ENCODE measurements at places on chromosomes 3 and 15.

- DNase-seq = no peak
These were observed 109.0 kb upstream of the NEDD4 start for GRCh38 chr15:56102441-56102840.

DNA sequence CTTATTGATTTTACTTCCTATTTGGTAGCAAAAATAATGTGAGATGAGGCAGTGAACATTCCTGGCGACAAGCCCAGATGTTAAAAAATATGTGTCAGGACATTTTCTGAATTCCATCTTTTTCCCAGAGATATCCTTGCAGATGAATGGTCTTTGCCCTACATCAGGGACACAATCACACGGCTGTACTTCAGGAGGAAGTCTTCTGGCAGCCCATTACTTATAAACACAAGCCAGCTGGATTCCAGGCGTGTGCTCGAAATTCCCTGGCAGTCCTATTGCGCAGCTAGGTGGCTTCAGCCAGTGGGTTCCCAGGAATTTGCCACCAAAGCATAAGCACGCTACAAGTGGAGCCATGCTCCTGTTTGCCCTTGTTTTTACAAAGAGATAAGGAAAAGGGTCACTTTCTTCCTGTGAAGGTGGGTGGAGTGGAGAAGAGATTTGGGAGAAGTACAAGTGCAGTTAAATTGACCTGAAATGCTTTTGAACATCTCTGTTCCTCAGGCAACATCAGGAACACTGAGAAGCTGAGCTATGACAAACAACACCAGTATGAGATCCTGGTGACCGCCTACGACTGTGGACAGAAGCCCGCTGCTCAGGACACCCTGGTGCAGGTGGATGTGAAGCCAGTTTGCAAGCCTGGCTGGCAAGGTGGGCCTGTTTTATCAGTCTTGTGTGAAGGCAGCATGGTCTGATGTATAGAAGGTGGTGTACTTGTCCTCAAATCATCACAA is 257.1 kb upstream of the TRIM42 start:
- DNase-seq = no peak

DNA sequence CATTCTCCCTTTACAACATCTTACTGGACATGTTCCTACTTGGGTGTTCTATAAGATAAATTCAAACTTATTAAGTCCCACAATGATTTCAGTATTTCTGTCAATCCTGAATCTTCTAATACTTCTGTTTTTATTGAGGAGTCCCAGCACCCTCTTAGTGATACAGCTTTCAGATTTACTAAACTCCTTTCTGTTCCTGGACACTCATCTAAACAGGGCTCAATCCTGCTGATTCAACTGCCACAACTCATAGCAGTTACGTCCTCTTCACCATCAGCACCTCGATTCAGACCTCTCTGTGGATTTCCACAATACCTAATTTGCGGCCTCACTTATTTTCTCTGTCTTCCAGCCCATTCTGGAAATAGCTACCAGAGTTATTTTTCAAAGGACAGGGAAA is 101.6 kb downstream of the KCNMB2 start:
- no peak for DNase-seq

DNA sequence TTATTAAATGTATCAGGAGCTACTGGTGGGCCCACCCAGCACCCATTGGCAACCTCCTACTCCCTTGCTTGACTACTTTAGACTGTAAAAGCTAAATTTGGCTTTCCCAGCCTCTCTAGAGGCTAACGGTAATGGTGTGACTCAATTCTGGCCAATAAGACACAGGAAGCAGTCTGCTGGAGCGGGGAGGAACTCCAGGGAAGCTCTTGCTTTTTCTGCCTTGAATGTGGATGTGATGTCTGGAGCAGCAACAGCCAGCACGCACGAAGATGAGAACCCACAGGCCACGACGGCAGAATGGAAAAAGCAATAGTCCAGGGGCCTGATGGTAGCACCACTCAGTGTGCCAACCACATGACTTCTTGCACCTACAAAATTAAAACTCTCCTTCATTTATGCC is 39.9 kb downstream of the RAB6B start:
- DNase-seq = no peak

GRCh38 chr15:78715930-78716329 is 74.9 kb upstream of the CHRNB4 start:
- DNase-seq = no peak

DNA sequence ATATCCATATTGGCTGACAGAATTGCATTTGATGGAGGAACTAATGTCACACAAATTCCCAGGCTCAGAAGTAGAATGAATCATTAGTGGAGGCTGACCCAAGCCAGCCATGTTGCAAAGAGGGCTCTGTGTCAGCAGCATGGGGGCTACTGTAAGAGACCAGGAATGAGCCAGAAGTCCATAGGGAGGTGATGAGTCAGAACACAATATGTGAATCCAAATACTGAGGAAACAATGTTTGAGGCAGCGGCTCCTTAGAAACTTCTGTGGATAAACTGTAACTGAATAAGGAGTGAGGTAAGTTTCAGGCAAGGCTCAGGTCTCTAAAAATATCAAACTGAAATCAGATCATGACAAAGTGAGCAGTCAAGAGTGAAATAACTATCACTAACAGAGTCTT is 170.7 kb downstream of the WDR72 start:
- DNase-seq = no peak

GRCh38 chr3:4241595-4242170 is 61.5 kb upstream of the SETMAR start:
- no peak for DNase-seq

DNA sequence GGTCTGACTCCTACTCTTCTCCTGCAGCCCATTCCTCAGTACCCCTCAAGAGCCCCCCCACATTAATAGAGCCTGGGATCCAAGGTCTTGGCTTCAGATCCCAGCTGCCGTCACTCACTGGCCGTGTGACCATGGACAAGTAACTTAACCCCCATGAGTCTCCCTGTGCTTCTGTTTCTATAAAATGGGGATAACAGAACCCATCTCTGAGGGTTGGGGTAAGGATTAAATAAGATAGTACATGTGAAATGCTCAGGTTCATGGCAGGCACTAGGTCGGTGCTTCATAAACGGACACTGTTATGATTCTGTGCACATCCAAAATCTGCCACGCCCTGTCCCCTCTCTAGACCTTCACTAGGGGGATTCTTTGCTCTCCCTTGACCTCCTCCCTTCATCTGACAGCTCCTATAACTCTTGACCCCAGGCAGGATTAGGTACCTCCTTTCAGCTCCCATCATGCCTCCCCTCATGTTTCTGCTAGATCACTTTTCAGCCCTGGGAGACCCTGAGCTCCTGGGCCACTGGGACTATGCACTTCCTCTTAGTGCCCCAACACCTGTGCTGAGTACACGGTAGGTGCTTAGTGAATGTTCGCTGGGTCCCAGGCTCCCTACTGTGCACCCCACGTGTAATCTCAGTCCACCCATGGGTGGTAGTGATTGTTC is 1.5 kb downstream of the CAND2 start:
- no peak for DNase-seq

All from T-helper 1 cell (primary cell).